ENCODE measurements at places on chromosomes 4 and X. TPM values are rescaled to one million over a fixed set of nuclear protein-coding genes. Genes with fewer than 3 reads are reported as not detected.

Gene VEGFD
- not detected for polyA plus RNA-seq

Gene COX7B2
- not detected for polyA plus RNA-seq

Gene OTC
- polyA plus RNA-seq: not detected

Gene PPARGC1A
- polyA plus RNA-seq: 7.9 TPM

Gene TBX22
- not detected for polyA plus RNA-seq

Gene FGFBP2
- polyA plus RNA-seq: not detected

Gene PABPC5
- 9.2 TPM for polyA plus RNA-seq

Gene MAGEB10
- not detected for polyA plus RNA-seq

Gene ACSL4
- polyA plus RNA-seq: 63.8 TPM

Gene ZMYM3
- 5.6 TPM for polyA plus RNA-seq

Gene SMARCA1
- 28.2 TPM for polyA plus RNA-seq

Gene MAGEA10
- polyA plus RNA-seq: not detected

Gene CENPVL1
- 0.92 TPM for polyA plus RNA-seq

Gene IQCM
- polyA plus RNA-seq: not detected

Gene TMEM175
- polyA plus RNA-seq: 9.4 TPM

Gene BMP2K
- polyA plus RNA-seq: 13.0 TPM

Gene MEPE
- not detected for polyA plus RNA-seq

Gene RTL5
- polyA plus RNA-seq: 3.5 TPM

Gene EGF
- not detected for polyA plus RNA-seq

Gene FAT4
- polyA plus RNA-seq: 0.14 TPM

Gene NUDT10
- 11.0 TPM for polyA plus RNA-seq

Gene PRKX
- 3.8 TPM for polyA plus RNA-seq

Gene NMU
- 4.3 TPM for polyA plus RNA-seq

Gene NDUFC1
- polyA plus RNA-seq: 511 TPM

Gene SPANXN4
- not detected for polyA plus RNA-seq

Gene ZFP92
- polyA plus RNA-seq: 0.17 TPM

Gene CFI
- polyA plus RNA-seq: not detected

Gene USP46
- 83.1 TPM for polyA plus RNA-seq

Gene GPR119
- polyA plus RNA-seq: not detected

Gene TMEM156
- polyA plus RNA-seq: 1.5 TPM

Gene ADGRG4
- polyA plus RNA-seq: not detected

Gene CLDN34
- polyA plus RNA-seq: not detected

All from Purkinje cell (primary cell).